CD4-positive, CD25-positive, alpha-beta regulatory T cell (primary cell): ENCODE measurements at places on chromosomes 11 and 22. TPM values are rescaled to one million over a fixed set of nuclear protein-coding genes. Genes with fewer than 3 reads are reported as not detected.

The DAGLA gene
- 0.94 TPM for total RNA-seq

The MYOD1 gene
- not detected for total RNA-seq

The TOP3B gene
- total RNA-seq, result 56.7 TPM

The SLC37A4 gene
- total RNA-seq, result 6.8 TPM

The DDI1 gene
- not detected for total RNA-seq

The C11orf21 gene
- total RNA-seq, result 41.8 TPM

The MMP8 gene
- total RNA-seq, result not detected

The APOL5 gene
- not detected for total RNA-seq

The C22orf23 gene
- total RNA-seq, result not detected

The LRRC74B gene
- 0.10 TPM for total RNA-seq

The DLAT gene
- 16.3 TPM for total RNA-seq

The BCO2 gene
- total RNA-seq, result 0.81 TPM

The OR51B2 gene
- total RNA-seq, result not detected

The FAM111B gene
- 3.3 TPM for total RNA-seq

The HTR3B gene
- total RNA-seq, result not detected

The SMIM35 gene
- total RNA-seq, result 1.2 TPM

The IL17REL gene
- 0.57 TPM for total RNA-seq

The OR56A1 gene
- not detected for total RNA-seq

The CCDC81 gene
- total RNA-seq, result 0.96 TPM

The SCN3B gene
- not detected for total RNA-seq

The MN1 gene
- 0.39 TPM for total RNA-seq

The DDIAS gene
- 2.2 TPM for total RNA-seq

The MS4A6A gene
- total RNA-seq, result 1.3 TPM

The SLC5A1 gene
- total RNA-seq, result not detected

The EHBP1L1 gene
- 143 TPM for total RNA-seq

The SLC16A8 gene
- not detected for total RNA-seq

The ROBO4 gene
- total RNA-seq, result 1.0 TPM

The EIF4G2 gene
- 839 TPM for total RNA-seq

The OR4B1 gene
- total RNA-seq, result not detected

The HOATZ gene
- total RNA-seq, result not detected

The SCO2 gene
- 14.6 TPM for total RNA-seq

The GALR3 gene
- total RNA-seq, result not detected

The INPP5J gene
- not detected for total RNA-seq

The PHLDA2 gene
- 1.3 TPM for total RNA-seq

The HEPN1 gene
- not detected for total RNA-seq

The RIC3 gene
- total RNA-seq, result 23.8 TPM

The FOLR3 gene
- not detected for total RNA-seq
